CD8-positive, alpha-beta memory T cell (primary cell): ENCODE measurements at places on chromosomes 7 and 10. TPM values are rescaled to one million over a fixed set of nuclear protein-coding genes. Genes with fewer than 3 reads are reported as not detected.

- DNase-seq = no peak
Measured at GRCh38 chr7:138478499-138478908, 18.4 kb downstream of the TRIM24 start.

- DNase-seq = no peak
Measured at GRCh38 chr7:47442605-47442865, 139.4 kb downstream of the TNS3 start.

- no peak for DNase-seq
Measured at GRCh38 chr10:113435881-113436280, 117.0 kb upstream of the HABP2 start.

GRCh38 chr7:71787513-71787912 is 624.6 kb downstream of the CALN1 start:
- DNase-seq = no peak

DNA sequence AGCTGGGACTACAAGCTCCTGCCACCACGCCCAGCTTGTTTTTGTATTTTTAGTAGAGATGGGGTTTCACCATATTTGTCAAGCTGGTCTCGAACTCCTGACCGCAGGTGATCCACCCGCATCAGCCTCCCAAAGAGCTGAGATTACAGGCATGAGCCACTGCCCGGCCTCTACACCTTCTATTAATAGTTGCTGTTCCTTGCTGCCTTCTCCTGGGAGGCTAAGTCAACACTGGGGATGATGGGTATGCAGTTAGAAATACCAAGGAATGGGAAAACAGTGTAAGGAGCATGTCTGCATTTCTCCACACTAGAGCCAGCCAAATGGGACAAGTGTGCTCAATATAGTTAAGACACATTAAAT is 97.3 kb upstream of the PDLIM1 start:
- DNase-seq = no peak

DNA sequence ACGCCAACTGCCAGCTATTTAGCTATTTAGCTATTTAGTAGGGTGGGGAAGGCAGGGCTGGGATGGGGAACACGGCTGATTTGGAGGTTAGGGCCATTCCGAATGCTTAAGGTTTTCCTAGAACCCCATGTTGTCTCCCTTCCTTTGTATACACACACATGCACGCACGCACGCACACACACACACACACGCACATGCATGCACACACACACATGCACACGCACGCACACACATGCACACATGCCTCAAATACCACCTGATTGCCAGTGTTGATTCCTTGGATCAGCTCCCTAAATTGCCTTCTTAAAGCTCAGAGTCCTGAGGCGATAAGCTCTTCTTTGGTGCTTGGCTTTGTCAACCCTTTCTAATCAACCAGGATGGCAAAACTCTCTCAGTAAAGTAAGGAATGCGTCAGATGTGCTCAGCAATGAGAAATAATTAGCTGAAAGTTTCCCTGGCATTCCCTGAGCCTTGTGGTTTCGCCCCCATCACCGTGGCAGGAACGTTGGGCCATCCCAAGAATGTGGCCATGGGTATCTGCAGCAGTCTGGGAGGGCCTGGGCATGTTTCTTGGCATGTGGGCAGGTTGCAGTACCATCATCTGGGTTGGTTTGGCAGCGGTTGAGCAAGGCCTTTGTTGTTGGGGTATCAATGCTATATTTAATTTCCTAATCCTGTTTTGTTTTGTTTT is 305.6 kb downstream of the LRMDA start:
- no peak for DNase-seq

The SORBS1 gene
- 0.92 TPM for total RNA-seq

GRCh38 chr10:83917537-83918506 is 221.5 kb upstream of the GHITM start:
- no peak for DNase-seq
